ENCODE measurements at places on chromosomes 16 and 17.

DNA sequence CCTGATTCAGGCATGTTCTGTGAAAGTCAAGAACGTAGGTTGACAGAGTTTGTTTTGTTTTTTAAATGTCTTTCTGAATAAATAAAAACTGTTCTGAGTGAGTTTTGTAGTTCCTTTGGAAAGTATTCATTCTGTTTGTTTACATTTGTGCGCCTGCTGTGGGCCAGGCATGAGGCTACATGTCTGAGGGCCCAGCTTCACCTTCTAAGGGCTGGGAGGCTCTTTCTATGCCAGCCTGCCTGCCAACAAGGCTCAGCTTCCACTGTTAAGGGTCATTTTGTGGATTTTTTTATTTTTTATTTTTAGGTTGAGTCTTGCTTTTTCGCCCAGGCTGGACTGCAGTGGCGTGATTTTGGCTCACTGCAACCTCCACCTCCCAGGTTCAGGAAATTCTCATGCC lies 6.1 kb downstream of the WWOX start:
- no peak for DNase-seq

GRCh38 chr16:89014403-89015230 lies 37.6 kb upstream of the CBFA2T3 start:
- DNase-seq, result no peak

DNA sequence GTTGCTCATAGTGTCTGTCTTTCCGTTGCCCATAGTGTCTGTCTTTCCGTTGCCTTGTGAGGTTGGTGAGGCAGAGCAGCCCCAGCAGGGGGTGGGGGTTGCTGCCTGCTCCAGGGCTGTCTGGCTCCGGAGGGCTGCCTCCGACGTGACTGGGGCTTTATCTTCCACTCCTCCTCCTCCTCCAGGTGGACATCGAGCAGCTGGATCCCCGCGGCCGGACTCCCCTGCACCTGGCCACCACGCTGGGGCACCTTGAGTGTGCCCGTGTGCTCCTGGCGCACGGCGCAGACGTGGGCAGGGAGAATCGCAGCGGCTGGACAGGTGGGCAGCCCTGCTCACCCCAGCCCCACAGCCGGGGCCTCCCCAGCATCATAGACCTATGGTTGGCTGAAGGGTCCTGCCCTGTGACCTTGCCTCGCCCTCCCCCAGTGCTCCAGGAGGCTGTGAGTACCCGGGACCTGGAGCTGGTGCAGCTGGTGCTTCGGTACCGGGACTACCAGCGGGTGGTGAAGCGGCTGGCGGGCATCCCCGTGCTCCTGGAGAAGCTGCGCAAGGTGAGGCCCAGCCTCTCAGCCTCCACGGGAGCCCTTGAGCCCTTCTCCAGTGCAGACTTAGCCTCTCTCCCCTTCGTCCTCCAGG lies 14.7 kb downstream of the ANKRD13B start:
- DNase-seq, result no peak

- DNase-seq, result no peak
These were observed 26.8 kb downstream of the ITGAM start for GRCh38 chr16:31286421-31287032.

GRCh38 chr17:49600949-49601348 lies 25.3 kb downstream of the NXPH3 start:
- no peak for DNase-seq

GRCh38 chr17:17818088-17818526 lies 18.7 kb downstream of the SREBF1 start:
- no peak for DNase-seq

- DNase-seq, result no peak
These were observed 40.8 kb downstream of the ZFPM1 start for GRCh38 chr16:88493879-88494278.

DNA sequence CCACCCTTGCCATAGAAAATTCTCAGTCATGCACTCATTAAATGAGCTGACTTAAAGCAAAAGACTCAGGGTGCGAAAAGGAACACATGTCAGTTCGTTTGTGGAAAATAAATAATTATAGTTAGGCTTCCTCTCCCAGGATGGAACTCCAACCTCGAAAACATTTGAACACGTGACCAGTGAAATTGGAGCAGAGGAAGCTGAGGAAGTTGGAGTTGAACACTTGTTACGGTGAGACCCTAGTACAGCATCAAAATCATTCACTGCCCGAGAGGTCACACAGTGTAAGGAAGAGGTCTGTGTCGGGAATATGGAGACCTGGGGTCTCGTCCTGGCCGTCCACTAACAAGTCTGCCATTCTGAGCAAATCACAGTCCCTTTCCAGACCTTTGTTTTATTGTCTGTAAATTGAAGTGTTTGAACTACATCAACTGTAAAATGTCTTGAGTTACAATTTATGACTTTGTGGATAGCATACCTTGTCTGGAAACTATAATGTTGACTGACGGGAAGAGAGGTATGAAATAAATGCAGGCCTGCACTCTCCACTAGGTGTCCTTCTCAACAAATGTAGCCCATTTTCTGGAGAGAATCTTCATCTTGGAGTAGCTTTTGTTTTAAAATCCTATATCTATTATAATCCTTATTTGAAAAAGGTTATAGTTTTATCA lies 7.7 kb downstream of the PSMD7 start:
- no peak for DNase-seq

- DNase-seq, result no peak
These were observed 12.8 kb upstream of the CNEP1R1 start for GRCh38 chr16:50012182-50012581.

DNA sequence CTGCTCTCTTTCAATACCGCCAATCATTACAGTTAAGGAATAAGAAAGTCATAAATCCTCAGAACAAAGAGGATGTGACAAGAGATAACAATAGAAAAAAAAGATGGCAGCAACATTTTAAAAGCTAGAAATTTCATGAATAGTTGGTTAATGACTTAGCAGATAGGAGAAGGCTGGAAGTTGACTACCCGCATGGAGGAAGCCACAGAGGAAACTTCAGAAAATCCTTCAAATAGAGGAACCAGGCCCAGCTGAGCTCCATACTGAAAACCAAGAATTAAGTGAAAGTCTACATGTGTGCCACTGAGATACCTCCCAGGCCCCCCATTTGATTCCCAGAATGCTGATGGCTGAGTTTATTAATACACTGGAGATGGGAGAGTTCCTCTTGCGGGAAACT lies 109.3 kb downstream of the GSG1L start:
- DNase-seq, result no peak

- no peak for DNase-seq
These were observed 927.6 kb upstream of the CDH8 start for GRCh38 chr16:62963846-62964245.

GRCh38 chr16:14658063-14658462 lies 25.3 kb downstream of the BFAR start:
- DNase-seq, result no peak

DNA sequence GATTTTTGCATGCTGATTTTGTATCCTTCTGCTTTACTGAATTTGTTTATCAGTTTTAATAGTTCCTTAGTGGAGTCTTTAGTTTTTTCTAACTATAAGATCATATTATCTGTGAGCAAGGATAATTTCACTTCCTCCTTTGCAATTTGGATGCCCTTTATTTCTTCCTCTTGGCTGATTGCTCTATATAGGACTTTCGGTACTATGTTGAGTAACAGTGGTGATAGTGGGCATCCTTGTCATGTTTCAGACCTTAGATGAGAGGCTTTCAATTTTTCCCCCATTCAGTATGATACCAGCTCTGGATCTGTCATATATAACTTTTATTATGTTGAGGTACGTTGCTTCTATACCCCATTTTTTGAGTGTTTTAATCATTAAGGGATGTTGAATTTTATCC lies 224.5 kb upstream of the CNTNAP4 start:
- DNase-seq, result no peak

- DNase-seq, result no peak
These were observed 90.9 kb upstream of the EEF2KMT start for GRCh38 chr16:5188318-5188988.

GRCh38 chr16:79909571-79909970 lies 309.0 kb upstream of the MAF start:
- DNase-seq, result peak; percentile 17

DNA sequence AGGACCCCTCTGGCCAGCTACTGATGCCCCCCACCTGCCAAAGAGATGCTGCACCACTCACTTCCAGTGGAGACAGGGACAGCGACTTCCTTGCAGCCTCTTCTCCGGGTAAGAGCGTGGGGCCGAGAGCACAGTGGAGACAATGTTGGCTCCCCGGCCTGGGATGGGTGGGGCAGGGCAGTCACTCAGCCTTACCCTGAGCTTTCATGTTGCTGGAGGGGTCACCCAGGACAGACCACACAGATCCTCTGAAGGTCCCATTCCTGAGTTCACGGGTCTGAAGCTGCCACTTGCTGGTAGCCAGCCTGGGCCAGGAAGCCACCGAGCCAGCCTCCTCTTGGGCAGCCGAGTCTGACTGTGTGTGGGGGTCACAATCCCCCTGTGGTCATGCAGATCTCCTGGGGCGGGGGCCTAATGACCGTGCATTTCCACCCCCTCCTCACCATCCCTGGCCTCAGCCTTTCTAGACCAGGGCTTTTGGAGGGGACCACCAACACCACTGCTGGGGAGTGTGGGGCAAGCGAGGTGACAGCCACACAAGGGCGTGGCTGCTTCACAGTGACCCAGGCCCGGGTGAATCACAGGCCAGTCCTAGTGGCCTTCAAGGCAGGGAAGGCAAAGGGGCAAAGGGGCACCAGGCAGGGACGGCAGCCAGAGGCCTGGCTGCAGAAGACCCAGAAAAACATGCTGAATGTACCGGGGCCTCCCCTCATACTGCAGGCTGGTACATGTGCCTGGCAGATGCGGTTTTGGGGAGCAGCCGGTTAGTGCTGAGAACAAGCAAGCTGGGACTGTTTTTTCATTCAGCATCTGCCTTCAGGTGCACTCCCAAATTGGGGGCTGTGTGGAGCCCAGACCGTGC lies 10.4 kb downstream of the TAF1C start:
- DNase-seq, result no peak

- no peak for DNase-seq
These were observed 63.7 kb downstream of the MPRIP start for GRCh38 chr17:17105976-17106375.

GRCh38 chr16:22375117-22375962 lies 921 bp upstream of the CDR2 start:
- DNase-seq, result no peak

- DNase-seq, result peak; percentile 84
These were observed 192.9 kb downstream of the CCDC182 start for GRCh38 chr17:57552114-57552624.

- DNase-seq, result no peak
These were observed 7.1 kb downstream of the TMEM97 start for GRCh38 chr17:28326114-28326513.

GRCh38 chr17:50539762-50540559 lies 7.0 kb upstream of the SPATA20 start:
- no peak for DNase-seq

DNA sequence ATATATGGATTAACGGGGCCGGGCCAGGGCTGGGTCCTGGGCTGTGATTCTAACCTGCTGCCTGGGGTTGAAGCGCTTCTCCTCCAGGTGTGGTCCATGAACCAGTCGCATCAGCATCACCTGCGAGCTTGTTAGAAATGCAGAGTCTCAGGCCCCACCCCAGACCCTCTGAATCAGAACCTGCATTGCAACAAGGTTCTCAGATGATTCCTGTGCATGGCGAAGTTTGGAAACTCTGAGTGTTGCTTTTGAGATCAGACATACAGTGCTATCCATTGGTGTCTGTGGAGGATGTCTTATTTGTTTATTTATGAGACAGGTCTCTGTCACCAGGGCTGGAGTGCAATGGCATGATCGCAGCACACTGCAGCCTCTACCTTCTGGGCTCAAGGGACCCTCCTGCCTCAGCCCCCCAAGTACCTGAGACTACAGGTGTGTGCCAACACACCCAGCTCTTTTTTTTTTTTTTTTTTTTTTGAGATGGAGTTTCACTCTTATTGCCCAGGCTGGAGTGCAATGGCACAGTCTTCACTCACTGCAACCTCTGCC lies 99.8 kb downstream of the PITPNC1 start:
- DNase-seq, result no peak

DNA sequence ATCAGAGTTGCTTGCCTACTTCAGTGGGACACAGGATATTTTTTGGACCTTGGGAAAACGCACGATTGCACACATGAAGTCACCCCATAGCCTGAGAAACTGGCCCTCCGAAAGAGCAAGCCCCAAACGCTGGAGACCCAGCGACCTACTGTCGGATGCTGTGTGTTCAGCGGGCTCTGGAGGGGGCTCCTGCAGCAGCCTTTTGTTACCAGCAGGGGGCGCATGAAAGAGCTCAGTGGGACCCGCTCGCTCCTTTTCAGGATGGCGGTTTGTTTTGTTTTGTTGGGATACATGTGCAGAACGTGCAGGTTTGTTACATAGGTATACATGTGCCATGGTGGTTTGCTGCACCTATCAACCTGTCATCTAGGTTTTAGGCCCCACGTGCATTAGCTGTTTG lies 28.4 kb downstream of the MYH3 start:
- no peak for DNase-seq

GRCh38 chr16:57903656-57904055 lies 67.3 kb downstream of the CNGB1 start:
- no peak for DNase-seq

- DNase-seq, result no peak
These were observed 9.5 kb downstream of the NCBP3 start for GRCh38 chr17:3836551-3836950.

GRCh38 chr16:24816688-24817087 lies 29.1 kb upstream of the SLC5A11 start:
- DNase-seq, result no peak

- DNase-seq, result no peak
These were observed 60.0 kb upstream of the CDC42EP4 start for GRCh38 chr17:73371836-73372235.

GRCh38 chr16:56847173-56847910 lies 17.7 kb upstream of the SLC12A3 start:
- no peak for DNase-seq

DNA sequence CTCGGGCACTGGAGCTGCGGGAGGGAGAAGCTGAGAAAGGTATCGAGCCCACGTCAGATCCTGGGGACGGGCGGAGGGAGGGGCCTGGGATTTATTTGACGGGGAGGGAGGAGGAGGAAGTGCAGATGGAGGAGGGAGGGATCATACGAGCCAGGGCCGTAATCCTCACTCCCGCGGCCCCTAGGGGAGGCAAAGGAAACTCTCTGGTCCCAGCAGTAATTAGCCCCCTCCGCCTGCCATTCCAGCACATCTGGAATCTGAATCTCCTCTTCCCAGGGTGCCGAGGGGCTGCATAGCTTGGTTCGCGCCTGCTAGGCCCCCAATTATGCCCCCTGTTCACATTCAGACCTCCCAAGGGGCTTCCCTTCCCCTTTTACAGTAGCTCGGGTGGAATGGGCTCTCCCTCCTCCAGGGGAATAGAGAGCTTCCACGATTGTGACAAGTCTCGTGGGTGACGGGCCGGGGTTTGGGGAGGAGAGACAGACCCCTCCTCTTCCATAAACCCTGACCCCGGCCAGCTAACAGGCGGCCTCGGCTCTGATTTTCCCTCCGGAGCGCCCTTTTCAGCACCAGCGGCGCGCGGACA lies at the start of gene SEZ6L2:
TSS of gene SEZ6L2 (minus strand) at position 35 of the 586 bp plus-strand sequence. CDS start 531 bp downstream, outside the sequence.
- peak; percentile 92 for DNase-seq

DNA sequence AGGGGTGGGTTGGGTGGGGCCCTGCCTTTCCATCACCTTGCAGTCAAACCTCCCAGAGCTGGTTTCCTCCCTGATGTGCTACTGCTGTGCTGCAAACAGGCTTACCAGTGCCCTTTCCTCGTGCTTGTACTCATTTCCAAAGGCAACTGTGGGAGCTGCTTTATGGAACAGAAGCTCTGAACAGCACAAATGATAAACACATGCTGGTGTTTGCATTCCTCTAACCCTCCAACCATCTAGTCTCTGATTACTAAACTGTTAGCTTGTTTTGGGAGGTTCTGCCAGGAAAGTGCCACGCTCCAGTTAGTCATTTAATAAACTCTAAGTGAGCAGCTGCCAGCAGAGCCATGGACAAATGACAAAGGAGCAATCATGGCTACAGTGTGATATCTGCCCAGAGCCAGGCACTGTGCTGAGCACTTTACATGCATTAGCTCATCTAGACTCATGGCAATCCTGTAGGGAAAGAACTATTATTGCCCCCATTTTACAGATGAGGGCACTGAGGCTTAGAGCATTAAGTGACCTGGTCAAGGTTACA lies 110.4 kb downstream of the VAT1L start:
- peak; percentile 42 for DNase-seq
